ENCODE measurements at places on chromosomes 7 and 10.

- peak; percentile 32 for DNase-seq
These were observed 18.5 kb downstream of the BICC1 start for GRCh38 chr10:58531084-58531695.

DNA sequence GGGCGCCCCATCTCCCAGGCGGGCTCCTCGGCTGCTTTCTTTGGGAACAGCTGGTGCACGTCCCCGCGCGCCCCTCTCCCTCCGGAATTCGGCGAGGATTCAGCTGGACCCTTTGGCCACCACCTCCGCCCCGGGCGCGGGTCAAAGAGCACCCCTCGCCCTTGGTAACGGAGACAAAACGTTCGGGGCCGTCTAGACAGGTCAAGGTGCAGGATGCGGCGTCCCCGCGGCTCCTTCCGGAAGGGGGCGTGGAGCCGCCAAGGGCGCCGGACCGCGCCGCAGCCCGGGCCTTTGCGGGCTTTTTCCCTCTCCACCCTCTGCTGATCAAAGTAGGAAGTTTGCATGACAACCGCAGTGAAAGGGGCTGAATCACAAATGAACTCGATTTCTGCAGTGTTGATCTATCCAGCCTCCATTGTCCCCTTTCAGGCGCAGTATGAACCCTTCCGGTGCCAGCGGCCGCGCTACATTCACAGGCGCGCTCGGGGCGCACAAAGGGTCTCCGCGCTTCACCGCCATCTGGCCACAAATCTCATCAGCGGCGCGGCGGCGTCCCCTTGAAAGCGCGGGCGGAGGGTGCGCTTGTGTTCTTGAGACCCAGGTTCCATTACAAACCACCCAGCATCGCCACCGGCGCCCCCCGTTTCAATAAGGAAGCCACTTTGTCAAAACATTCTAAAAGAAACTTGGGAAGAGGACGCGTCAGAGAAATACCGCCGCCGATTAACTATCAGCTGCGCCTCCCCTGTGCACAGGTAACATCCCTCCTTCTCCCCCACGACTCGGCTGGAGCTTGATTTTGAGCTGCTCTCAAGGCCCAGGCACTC lies 36.4 kb downstream of the CNPY1 start:
- DNase-seq, result no peak

DNA sequence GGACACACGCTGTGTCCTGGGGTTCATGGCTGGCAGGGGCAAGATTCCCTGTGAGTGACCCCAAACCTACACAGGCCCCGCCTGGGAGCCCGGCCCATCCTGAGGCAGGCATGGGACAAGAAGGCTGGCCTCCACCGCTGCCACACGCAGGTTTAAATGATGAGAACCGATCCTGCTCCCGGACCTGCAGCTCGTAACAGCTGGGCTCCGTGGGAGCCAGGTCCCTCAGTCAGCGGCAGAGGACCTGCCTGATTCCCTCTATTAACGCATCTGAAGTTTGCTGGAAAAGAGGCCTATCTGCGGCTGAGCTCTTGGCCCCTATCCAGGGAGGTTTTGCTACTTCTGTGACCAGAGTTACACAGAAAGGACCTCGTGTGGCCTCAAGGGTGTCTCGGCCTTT lies 112.3 kb downstream of the VIPR2 start:
- DNase-seq, result no peak

GRCh38 chr7:17168416-17168815 lies 130.0 kb upstream of the AHR start:
- no peak for DNase-seq

DNA sequence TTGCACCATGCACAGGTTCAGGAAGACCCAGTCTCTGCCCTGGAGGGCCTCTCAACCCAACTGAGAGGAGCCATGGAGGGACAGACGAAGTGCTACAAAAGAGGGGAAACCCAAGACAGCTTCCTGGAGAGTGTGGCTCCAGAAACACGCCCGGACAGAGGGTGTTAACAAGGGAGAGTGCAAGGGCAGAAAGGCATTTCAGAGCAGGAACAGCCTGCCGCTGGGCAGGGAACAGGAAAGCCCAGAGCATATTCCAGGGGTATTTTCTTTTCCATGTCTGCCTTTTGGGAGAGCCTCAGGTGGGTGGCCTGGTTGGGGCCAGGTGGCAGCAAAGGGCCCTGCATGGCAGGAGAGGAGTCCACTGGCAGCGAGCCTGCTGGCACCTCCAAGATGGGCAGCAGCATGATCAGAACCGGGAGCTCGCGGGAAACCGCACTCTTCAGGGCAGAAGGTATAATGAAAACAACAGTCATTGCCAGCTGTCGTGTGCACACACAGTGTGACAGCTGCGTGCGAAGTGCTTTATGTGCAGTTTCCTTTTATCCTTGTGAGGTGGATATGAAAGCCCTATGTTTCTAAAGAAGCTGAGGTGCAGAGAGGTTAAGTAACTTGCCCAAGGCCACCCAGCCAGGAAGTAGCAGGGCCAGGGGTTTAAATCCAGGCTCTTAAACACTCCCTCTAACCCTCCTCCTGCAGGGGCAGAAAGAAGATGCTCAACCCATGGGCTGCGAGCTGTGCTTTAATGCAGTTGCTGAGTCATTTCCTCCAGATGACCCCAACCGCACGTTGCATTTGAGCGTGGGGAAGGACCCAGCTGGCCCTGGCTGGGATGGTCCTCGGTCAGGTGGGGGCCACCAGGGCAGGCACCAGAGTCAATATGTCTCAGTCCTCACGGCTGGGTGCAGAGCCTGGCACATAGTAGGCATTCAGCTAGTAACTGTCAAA lies 128.6 kb downstream of the OAT start:
- DNase-seq, result no peak

GRCh38 chr7:7967886-7968543 lies 581 bp upstream of the GLCCI1 start:
- DNase-seq, result no peak

- DNase-seq, result no peak
These were observed 76.2 kb downstream of the SLIT1 start for GRCh38 chr10:97109547-97109946.

Data from CD4-positive, alpha-beta T cell treated with Interleukin-17A for 4 hours (primary cell).